ENCODE measurements at places on chromosomes 1 and 21.

GRCh38 chr1:107871687-107872395 lies 93.1 kb downstream of the VAV3 start:
- no peak for DNase-seq

DNA sequence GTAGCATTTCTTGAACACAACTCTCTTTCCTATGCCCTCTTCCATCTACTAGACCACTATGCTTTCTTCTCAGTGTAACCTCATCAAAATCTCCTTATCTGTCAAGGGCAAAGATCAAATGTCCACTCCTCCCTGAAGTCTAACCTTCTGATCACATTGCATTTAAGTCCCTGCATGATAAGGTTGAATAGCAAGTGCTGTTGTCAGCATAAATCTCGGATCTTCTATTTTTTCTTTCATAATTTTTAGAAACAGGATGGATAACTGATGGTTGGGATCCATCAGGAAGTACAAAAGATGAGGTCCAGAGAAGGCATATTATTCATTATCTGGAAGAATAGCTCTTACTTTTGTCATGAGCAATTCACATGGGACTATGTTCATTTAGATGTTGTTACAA lies 41.0 kb downstream of the KCNT2 start:
- DNase-seq = no peak

- no peak for DNase-seq
Observed at GRCh38 chr1:2554621-2555387, 1.4 kb upstream of the TNFRSF14 start.

DNA sequence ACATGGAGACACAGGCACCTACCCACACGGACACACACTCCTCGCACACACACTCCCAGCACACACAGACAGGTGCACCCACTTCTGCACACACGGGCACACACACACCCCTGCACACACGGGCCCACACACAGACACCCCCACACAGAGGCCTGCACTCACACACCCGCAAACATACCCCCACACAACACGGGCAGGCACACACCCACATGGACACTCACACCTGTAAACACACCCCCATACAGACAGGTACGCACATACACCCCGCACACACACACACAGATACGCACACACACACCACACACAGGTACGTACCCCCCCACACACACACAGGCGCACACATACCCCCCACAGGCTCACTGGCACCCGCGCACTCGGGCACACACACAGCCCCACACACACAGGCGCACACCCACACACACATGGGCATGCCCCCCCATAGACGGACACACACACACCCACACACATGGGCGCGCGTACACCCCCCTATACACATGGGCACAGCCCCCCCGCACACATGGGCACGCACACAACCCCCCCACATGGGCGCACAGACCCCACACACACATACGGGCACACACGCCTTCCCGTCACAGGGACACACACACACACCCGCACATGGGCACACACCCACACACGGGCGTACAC lies 6.1 kb downstream of the ATAD3A start:
- DNase-seq = no peak

- no peak for DNase-seq
Observed at GRCh38 chr1:196577386-196577785, 30.9 kb downstream of the KCNT2 start.

- no peak for DNase-seq
Observed at GRCh38 chr1:113391649-113392271, 1.4 kb downstream of the MAGI3 start.

- DNase-seq = no peak
Observed at GRCh38 chr21:44550807-44551206, 498 bp downstream of the KRTAP10-2 start.

DNA sequence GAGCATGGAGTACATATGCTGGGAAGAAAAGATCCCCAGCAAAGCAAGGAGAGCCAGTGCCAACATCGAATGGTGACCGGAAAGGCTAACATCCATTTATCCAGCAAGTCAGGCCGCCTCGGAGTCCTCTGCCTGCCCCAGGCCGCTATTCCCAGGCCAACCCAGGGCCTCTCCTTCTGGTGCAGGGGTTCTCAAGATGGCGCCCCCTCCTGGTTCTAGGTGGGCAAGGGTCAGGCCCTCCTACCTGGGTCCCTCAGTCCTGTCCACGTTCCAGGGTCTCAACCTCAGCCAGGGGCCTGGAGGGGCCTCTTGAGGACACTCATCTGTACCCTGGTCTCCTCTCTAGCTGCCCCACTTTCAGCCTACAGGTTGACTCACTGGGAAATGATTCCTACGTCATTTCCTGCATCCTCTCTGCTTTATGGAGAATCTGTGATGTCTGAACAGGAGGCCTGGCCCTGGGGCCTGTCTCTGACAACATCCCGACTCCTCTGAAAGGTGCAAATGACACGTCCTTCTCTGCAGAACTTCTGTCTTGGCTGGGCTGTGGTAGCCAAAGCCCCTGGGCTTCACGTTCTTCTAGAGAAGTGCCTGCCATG lies 145.3 kb downstream of the PSMG1 start:
- peak; percentile 25 for DNase-seq

DNA sequence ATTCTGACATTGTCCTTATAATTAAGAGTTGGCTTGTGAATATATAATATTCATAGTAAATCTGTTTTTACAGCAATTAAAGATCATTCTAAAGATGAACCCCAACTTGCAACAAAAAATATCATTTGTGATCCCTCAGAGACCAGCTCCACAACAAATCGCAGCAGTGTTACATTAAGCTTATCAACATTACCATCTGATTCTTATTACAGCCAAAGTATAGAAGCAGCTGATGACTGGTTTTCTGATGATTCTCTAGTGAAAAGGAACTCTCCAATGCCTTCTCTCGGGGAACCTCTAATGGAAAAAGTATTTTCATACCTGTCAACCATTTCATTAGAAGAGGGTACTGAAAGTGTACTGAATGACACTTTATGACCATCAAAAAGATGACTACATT lies 45.4 kb downstream of the C1orf185 start:
- DNase-seq = no peak

DNA sequence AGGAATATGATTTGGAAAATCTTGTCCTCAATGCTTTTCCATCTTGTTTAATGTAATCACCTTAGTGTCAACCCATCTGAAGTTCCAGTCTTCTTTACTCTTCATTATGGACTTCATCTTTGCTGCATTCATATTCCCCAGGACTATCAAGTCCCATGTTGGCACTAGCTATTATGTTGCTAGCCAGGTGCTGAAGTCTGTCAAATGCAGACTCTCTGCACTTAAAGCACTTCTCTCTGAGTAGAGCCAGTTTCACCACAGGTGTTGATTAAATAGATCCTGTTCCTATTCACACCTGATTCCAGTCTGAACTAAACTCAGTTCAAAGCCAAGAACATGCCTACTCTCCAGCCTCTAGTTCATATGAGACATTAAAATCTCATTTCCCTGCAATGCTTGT lies 75.0 kb upstream of the PKN2 start:
- DNase-seq = no peak

DNA sequence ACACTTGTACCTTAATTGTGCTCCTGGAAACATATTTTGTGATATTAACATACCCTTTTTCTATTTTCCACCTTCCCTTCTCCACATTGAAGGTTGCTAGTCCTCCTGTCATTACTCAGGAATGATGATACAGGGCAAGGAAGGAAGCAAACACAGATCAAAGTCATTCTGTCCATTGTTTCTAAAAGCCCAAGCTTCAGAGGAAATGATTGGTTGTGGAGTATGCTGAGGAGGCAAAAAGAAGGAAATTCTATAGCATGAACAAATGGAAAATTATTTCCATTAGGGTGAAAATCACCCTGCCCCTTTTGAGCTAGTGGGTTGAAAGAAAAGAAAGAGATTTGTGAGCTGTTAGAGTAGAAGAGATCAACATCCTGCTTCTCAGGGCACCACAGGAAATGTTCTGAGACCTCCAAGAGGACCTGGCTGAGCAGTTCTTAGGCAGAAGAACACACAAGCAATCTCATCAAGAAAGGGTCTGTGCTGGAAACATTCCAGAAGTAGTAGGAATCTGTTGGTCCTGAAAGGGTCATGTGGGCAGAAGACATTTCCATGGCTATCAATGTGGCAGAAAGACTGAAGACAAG lies 29.0 kb upstream of the PRRX1 start:
- peak; percentile 40 for DNase-seq

DNA sequence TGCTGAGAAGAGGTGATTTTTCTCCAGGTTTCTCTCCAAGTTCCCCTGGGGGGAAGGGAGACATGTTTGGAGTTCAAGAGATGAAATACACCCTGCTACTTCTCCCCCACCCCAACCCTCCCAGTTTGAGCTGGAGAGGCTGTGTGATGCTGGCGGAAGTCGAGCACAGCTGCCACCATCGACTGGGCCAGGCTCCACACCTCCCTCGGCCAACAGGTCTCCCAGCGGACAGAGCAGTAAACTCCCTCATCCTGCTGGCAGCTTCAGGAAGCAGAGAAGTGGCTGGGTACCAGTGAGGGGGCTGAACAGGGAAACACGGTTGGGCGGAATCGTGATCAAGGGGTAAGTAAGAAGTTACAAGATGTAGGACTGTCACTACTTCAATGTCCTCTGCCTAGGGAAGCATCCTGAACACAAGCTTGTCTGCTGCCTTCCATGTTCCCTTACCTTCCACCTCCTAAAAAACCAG lies 6.6 kb upstream of the NHLH1 start:
- no peak for DNase-seq

DNA sequence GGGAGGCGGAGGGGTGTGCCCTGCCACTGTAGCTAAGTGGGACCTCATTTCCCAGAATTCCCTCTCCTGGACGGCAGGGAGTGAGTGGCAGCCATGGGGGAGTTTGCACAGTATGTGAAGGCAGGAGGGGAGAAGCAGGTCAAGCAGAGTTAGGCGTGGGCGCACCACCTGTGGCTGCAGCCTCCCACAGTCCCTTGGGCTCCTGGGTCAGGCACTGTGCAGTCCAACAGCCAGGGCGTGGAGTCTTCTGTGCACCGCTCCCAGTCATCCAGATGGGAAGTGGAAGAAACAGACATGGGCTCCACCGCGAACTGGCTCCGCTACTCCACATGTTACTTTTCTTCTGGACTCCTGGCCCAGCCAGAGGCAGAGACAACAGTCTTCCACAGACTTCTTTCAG lies 85.4 kb upstream of the TIAM1 start:
- DNase-seq = no peak

DNA sequence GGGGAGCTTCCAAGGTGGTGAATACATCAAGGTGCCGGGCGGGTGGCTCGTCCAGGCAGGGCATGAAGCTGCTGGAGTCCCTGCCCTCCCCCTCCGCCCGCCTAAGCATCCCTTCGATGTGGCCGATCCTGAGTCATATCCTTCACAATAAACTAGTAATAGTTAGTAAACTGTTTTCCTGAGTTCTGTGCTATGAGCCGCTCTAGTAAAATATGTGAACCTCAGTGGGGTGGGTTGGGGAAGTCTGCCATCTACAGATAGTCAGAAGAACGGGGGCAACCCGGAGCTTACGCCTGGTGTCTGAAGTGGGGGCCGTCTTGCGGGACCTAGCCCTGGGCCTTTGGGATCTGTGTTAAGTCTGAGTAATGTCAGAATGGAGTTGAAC lies 21.6 kb downstream of the C2CD2 start:
- peak; percentile 97 for DNase-seq

DNA sequence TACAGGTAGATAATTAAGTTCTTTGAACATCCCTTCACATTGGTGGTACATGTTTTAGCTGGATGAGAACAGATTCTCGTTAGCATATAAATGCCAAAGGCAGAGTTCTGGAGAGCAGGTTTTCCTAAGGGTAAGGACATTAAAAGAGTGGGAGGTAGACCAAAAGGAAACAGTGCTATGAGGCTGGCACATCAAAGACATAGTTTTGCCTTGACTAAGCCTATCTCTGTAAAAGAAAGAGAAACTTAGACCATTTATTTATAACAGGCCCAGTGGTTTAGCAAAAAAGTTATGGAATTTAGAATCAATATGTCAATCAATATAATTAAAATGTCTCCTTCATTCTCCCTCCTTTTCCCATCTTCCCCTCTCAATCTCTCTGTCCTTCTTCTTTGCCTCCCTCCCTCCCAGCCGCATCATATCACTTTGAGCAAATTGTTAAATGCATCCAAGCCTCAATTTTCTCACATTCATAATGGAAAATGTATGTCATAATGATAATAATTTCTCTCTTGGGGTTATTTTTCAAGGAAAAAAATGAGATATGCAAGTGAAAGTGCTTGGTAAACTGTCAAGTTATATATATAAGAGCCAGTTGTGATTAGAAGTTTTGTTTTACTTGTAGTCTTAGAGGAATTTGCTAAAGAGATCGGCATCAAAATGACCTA lies 209.9 kb upstream of the SGIP1 start:
- DNase-seq = no peak

DNA sequence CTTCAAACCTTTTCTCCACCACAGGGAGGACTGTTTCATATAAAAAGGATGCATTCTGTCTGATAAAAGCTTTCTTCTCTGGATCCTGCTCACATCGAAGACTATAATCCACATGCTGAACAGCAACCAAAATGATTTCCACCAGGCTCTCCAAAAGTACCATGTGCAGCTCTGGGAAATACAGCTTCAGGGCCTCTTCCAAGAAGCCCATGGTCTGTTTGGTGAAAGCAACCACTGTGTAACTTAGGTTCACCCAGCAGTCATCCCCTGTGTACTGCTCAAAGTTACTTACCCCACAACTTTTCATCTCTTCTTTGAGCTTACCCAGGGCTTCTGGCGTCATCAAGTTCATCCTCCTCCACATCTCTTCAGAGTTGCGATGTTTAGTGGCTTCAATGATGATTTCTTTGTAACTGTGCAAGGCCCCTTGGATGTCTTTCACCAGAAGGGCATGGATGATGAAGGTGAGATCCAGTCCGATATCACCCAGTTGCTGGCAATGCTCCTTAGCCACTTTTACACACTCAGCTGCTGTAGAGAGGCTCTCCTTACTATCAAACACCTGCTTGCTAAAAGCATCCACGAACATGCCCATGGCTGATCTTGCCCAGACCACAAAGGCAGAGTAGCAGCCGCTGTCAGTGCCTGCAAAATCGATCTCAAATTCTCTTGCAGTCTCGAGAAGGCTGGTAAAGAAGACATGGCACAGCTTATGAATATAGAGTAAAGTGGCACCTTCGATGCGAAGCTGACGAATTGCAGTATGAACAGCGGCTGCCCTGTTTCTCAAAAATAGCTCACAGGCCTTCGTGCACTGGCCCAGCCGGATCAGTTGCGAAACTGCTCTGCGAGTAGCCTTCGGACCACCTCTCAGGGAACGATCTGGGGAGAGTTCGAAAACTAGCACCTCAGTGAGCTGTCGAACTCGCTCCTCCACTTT lies 1.7 kb downstream of the EXOC8 start:
- no peak for DNase-seq

DNA sequence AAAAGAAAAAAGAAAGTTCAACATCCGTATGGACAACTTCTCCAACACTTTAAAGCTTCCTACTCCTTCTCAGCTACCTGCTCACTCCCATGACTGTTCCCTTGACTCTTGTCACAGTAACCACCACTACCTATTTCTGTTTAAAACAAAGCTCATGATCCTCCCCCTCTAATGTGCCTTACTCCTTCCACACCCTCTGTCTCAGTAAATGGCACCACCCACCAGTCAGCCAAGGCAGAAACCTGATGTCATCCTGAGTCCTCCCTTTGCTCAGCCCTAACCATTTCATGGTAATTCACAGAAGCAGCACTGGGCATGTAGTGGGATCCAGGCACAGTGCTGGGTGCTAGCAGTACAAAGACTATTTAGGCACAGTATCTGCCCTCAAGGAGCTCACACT lies 63.0 kb upstream of the PPM1J start:
- DNase-seq = no peak

GRCh38 chr1:61284936-61285335 lies 202.6 kb downstream of the NFIA start:
- DNase-seq = no peak
